ENCODE measurements at places on chromosomes 4 and X. TPM values are rescaled to one million over a fixed set of nuclear protein-coding genes. Genes with fewer than 3 reads are reported as not detected.

DNA sequence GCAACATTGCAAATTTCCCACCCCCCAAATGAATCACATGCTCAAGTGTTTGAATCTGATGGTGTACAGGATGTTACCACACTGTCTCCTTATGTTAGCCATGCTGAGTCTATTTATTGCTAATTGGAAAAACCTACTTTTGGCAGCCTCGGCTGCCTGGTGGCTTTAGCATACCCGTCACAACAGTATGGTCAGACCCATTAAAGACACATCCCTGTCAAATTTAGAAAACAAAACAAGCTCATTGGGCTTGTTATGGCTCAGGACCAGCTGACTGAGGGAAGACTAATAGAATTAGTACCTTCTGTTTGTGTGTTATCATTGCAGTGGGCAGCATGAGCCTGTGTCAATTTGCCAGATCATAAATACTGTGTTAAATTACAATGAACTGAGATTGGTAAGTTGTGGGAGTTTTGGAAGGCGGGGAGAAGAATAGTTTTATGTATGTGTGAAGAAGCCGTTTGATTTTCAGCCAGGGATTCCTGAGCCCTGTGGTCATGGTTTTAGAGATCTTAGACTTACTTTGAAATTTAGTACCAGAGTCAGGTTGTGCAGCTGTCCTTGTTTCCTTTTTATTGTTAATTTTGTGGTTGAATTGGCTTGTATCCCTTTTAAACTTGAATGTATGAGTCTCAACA is 66.8 kb downstream of the POLA1 start:
- DNase-seq, result peak; percentile 35

DNA sequence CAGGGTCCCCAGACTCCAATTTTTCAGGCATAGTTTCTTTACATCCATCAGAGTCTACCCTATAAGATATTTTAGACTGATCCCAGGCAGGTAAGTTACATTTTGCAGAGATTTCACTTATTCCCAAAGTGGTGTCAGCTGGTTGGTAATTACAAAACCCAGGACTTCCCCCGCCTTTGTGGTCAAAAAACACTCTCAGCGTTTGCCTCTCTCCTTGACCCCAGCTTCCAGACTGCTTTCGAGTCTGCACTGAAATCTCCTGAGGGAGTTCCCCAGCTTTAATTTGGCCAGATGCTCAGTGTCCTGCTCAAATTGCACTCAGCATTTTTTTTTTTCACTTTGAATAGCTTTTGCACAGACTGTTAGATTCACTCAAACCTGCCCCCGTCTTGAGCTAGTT is 11.2 kb upstream of the AMOT start:
- no peak for DNase-seq

- peak; percentile 92 for DNase-seq
These were observed 3.3 kb downstream of the KLF3 start for GRCh38 chr4:38667085-38667893.

GRCh38 chrX:45166781-45167180 is 33.9 kb downstream of the DIPK2B start:
- no peak for DNase-seq

DNA sequence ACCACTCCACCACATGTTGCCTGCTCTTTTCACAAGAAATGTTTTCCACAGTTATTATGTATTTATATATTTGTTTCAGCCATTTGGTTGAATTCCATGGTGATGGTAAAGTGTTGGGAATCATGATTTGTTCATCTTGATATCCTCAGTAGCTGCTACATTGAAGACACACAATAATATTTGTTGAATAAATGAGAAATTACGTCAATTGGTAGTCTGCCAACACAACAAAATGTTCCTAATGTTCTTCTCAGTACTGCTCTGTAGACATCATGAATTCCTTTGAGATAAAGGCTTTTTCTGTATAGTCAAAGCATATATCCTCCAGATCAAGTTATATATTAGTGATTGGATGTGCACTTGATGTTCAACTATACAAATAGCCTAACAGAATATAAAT is 29.5 kb downstream of the CXXC4 start:
- no peak for DNase-seq

DNA sequence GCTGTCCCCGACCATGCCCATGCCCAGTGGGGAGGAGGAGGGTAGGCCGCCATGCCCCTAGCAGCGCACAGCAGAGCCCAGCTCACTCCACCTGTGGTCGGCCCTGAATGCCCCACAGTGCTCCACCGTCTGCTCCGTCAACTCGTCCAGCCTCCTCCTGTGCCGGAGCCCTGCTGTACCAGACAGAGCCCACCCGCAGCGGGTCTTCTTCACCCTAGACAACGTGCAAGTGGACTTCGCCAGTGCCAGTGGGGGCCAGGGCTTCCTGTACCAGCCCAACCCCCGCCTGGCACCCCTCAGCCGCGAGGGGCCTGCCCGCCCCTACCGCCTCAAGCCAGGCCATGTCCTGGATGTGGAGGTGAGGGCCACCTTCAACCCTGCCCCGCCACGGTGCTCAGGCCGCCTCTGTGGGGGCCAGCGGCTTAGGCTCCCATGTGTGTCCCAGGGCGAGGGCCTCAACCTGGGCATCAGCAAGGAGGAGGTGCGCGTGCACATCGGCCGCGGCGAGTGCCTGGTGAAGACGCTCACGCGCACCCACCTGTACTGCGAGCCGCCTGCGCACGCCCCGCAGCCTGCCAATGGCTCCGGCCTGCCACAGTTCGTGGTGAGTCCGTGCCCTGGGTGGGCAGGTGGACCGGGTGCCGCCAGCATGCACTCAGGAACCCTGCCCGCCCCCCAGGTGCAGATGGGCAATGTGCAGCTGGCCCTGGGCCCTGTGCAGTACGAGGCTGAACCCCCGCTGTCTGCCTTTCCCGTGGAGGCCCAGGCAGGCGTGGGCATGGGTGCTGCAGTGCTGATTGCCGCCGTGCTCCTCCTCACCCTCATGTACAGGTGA is 6.9 kb upstream of the SRPK3 start:
- DNase-seq, result no peak

Gene GCNA
- 2.4 TPM for polyA plus RNA-seq

GRCh38 chr4:101018836-101019235 is 328.5 kb downstream of the PPP3CA start:
- no peak for DNase-seq

Gene CXCL1
- polyA plus RNA-seq, result 0.53 TPM

DNA sequence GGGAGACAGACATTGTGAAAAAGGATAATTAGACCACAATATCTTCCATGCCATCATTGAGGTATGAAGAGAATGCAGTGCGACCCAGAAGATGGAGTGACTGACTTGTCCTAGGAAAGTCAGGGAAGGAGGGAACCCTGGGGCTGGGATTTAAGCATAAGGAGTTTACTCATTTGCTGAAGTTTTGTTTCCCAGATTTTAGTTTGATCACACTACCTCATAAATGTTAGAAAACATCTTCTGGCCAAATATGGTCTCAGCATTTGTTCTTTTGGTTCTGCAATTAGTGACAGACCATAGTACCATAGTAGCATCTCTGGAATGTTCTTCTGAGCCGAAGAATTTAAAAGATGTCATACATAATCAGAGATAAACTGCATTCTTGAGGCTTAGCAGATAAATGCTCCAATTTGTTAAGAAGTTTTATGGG is 96.5 kb upstream of the PGRMC2 start:
- peak; percentile 92 for DNase-seq

- no peak for DNase-seq
These were observed 8.4 kb upstream of the AMOT start for GRCh38 chrX:112849016-112849415.

GRCh38 chrX:50579955-50580354 is 109.3 kb upstream of the DGKK start:
- peak; percentile 1 for DNase-seq

GRCh38 chr4:35182451-35182850 is 1061.9 kb downstream of the ARAP2 start:
- no peak for DNase-seq

Gene HELT
- polyA plus RNA-seq, result not detected

DNA sequence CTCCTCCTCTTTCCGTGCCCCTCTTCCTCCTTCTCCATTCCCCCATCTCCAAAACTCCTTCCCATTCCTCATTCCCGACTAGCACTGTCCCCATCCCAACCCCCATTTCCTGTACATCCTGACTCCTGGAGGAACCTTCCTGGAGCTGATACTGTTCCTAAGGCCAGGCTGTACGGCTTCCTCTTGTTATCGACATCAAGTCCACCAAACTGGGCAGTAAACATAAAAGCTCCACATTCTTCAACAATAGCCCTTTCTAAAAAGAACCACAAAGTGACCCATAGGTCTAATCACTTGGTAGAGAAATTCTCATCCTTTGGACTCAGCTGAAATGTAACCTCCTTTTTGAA is 22.9 kb downstream of the AWAT2 start:
- DNase-seq, result no peak

All from BJ (cell line).